ENCODE measurements at places on chromosomes 5 and 9.

GRCh38 chr5:145345511-145346287 lies 489.4 kb downstream of the PRELID2 start:
- no peak for DNase-seq

DNA sequence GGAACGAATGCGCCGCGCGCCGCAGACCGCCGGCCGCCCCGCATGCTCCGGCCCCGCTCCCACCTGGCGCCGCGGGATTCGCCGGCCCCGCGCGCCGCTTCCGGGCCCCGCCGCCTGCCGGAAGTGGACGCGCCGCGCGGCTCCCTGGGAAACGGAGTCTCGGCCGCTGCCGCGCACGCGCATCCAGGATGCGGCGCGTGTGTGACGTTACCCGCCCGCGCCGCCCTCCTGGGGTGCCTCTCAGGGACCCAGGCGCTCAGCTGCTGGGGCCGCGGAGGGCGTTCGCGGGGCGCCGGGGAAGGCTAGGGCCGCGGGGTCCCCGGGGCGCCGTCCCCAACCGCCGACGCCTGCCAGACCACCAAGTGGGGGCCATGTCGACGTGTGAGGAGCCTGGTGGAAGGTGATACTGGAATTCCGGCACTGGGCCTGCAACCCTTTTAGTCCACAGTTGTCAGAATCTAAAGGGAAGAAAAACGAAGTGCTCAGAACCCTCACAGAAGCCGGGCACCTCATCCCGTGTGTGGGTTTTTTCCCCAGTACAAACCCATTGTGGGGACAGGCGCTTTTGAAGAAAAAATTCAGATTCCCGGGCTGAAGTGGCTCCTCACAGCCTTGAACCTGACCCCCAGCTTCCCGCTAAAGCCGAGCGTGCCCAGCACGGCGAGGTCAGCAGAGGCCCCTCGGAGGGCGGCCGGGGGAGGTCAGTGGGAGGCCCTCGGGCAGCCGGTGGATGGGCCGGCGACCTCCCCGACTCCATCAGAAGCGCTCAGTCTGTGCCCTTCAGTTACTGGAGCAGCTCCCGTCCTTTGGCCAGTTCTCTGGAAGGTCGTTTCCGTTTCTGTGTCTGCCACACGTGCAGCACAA lies at the start of gene CLPTM1L:
TSS of gene CLPTM1L (minus strand) at position 125 of the 864 bp plus-strand sequence. CDS start 258 bp downstream, outside the sequence.
- peak; percentile 91 for DNase-seq

- no peak for DNase-seq
These were observed 125.5 kb downstream of the DCP2 start for GRCh38 chr5:113102121-113102531.

DNA sequence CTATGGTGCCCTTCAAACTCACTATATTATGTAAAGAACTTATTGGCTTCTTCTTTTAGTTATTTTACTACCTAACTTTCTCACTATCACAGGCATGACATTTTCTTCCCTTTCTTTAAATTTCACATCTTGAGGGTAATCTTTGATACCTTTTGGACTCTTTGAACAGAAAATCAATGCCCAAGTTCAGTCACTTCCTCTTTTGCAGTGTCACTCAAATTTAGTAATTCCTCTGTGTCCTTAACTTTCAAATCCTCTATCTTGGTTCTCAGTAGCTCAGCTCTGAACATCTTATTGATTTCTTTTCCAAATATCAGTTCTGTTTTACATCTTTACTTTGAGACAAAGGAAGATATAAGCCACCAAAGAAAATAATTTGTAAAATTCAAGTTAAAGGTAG lies 25.5 kb downstream of the CNTLN start:
- no peak for DNase-seq

DNA sequence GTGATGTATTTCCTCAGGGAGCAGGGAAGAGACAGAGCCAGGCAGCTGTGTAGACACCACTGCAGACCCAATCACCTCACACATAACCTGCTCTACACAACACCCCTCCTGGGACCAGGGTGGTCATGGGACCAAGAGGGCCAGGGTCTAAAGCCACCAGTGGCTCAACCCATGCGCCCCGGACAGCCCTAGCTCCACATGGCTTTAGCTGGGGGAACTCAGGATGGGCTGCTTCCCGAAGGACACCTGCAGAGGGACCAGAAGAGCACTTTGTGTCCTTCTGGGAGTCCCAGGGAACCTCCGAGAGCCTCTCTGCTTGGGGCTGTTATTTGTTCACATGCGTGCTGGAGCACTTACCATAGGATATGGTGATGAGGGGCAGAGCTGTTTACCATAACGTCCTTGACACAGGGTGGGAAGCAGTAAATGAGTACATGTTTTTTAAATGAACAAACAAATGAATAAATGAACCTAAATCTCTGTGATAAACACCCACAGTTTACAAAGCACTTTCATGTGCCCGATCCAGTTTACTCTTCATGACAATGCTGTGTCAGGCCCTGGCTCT lies 12.3 kb downstream of the SEPTIN8 start:
- DNase-seq: no peak

DNA sequence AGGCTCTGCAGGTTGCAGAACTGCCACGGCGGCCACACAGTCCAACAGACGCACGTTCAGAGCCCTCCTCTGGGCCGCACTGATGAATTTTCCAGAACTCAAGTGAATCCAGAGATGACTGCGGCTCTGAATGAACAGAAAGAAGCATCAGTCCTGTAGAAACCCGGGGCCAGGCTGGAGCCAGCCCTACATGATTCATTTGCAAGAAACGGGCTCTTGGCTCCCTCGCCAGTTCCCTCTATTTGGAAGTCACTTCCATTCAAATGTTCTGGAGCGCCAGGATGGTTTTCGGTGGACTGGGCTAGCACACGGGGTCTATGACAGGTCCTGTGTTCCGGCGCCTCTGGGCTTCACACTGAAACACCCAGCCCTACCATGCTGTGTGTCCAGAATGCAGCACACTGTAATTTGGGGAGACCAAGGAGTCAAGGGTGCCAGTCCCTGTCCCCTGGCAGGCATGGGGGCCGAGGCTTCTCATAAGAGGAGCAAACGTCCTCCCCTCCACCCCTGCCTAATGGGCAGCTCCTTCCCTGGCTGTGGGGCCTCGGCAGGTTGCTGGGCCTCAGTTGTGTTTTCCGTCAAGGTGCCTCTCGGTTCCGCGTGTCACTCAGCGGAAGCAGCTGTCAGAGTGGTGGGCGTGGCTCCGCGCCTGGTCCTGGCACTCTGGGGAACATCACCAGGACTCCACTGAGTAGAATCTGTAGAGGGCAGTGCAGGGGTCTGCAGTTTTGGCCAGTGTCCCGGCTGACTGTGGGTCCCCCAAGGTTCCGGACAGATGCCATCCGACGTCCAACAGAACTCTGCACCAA lies 18.1 kb upstream of the COL5A1 start:
- no peak for DNase-seq

DNA sequence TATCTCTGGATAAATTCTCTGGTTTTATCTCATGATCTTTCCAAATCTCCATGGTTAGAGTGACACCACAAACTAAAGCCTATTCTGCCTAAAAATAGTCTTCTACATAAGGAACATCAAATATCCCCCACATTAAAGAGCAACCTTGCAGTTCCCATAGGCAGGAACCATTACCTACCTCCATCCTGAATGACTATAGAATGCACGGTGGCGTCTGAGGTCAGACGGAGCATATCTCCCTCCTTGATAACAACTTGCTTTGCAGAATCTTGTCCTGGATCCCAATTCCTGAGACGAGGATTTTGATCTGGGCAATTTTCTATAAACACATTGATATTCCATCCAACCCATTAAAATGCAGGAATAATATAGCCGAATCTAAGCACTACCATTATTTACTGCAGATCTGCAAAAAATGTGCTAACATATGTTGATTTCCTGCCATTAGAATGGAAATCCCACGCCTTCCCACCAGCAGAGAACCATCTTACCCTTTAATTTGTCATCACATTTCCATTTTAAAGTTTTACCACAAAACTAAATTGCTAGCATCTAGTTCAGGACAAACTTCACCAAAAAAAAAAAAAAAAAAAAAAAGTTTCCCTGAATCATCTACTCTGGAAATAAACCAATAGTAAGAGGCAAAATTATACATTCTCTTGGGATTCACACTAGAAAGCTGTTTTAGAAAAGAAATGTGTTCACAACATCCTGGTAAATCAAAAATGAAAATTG lies 22.1 kb downstream of the CEMIP2 start:
- DNase-seq: no peak

GRCh38 chr5:134547066-134547465 lies 21.6 kb downstream of the JADE2 start:
- DNase-seq: no peak

GRCh38 chr9:109894473-109894872 lies 114.5 kb downstream of the PALM2AKAP2 start:
- no peak for DNase-seq

- no peak for DNase-seq
These were observed 21.9 kb upstream of the NOTCH1 start for GRCh38 chr9:136567651-136568287.

- DNase-seq: no peak
These were observed 185.8 kb upstream of the CDH6 start for GRCh38 chr5:31007672-31008071.

DNA sequence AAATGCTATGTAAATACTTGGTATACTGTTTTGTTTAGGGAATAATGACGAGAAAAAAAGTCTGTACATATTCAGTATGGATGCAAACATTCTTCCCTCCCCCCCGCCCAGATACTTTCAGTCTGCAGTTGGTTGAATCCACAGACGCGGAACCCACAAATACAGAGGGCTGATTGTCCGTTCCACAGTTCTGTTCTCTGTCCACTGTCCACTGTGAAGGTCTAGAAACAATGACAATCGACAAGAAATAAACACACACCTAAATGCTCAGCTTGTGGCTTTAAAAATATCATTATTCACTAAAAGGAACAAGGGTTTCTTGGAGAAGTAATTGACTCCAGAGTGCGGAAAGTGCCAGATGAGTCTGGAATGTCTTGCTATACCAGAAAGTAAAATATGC lies 109.1 kb downstream of the TMEM161B start:
- DNase-seq: no peak

- no peak for DNase-seq
These were observed 64.3 kb downstream of the KCNT1 start for GRCh38 chr9:135766251-135766650.
